ENCODE measurements at places on chromosomes 5 and 9.

- DNase-seq: no peak
These were observed 14.3 kb upstream of the NR4A3 start for GRCh38 chr9:99807276-99807852.

- no peak for DNase-seq
These were observed 17.7 kb downstream of the STK10 start for GRCh38 chr5:172170251-172170701.

DNA sequence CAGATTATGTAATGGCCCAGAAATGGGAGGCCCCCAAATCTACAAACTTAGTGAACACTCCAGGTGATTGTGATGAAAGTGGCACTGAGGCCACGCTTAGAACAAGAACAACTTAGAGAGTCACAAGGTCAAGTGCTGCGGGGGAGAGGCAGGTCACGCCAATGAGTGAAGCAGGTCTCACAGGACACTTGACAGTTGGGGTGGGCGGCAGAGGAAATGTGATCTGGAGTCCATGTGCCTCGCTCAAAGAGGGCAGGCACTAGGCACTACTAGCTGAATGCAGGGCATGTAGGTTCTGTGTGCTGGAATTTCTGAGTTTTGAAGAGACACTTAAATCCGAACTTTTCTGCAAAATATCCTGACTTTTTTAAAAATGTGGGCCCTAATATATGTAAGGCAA lies 193.2 kb upstream of the RORB start:
- no peak for DNase-seq

DNA sequence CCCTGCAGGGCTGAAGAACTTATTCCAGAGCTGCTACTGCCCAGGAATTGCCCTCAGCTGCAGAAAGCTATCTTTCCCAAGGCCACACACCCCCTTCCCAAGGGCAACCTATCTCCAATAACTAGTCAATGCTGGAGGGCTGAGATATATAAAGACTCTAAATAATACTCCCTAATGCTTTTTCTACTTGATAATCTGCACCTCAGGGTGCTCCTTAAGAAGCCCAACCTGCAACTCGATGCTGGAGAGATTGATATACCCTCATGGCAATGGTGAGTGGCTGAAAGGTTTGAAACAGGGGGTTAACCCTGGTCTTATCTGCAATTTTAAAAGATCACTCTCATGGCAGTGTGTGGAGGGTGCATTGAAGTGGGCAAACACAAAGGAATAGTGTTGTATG lies 142.7 kb upstream of the APC start:
- DNase-seq: no peak

GRCh38 chr5:83433891-83434290 lies 37.7 kb upstream of the VCAN start:
- DNase-seq: no peak

GRCh38 chr5:150590979-150591695 lies 49.3 kb upstream of the SYNPO start:
- DNase-seq: no peak

- no peak for DNase-seq
These were observed 454.3 kb upstream of the WWC1 start for GRCh38 chr5:167837127-167837526.

GRCh38 chr5:530001-530955 lies 6.0 kb upstream of the SLC9A3 start:
- no peak for DNase-seq

DNA sequence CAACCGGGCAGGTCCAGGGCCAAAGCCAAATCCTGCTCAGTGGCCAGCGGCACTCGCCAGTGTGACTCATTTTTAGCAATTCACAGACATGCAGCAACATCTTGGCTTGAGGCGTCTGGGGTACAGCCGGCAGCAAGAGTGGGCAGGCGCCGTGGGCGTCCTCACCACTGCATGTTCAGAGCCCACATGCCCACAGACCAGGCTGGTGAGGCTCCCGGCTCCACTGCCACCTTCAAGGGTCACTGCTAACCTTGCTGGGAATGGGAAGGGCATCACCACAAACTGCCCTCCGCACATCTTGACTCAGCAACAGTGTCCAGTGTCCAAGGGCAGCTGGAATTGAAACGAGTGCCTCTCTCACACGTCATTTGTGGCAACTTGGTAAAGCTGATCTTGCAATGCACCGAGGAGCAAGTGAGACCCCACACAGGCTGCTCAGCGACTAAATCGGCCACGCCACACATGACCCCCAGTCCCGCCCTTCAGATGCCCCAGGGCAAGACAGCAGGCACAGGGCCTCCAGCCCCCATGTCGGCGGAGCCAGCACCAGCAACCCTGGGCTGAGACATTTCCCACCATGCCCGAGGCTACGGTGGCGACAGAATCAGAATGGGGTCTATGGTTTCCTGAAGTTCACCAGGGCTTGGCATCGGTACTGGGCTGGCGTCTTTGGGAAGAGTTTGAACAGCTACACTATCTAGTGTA lies 140.3 kb downstream of the ROR2 start:
- no peak for DNase-seq

- no peak for DNase-seq
These were observed 240.2 kb downstream of the RFK start for GRCh38 chr9:76153902-76154629.

DNA sequence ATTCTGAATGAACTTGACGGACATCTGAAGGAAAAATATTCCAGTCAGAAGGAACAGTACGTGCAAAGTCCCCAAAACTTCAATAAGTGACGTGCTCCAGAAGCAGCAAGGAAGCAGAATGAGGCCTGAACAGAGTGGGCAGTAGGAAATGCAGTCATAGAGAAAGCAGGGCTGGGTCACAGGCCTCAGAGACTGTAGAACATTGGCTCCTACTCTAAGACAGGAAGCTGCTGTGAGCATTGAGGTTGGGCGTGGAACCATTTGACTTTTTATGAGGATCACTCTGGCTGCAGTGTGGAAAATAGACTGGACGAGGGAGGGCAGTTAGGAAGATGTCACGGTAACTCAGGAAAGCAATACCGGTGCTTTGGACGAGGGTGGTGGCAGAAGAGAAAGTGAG lies 64.0 kb downstream of the DOCK8 start:
- DNase-seq: no peak

DNA sequence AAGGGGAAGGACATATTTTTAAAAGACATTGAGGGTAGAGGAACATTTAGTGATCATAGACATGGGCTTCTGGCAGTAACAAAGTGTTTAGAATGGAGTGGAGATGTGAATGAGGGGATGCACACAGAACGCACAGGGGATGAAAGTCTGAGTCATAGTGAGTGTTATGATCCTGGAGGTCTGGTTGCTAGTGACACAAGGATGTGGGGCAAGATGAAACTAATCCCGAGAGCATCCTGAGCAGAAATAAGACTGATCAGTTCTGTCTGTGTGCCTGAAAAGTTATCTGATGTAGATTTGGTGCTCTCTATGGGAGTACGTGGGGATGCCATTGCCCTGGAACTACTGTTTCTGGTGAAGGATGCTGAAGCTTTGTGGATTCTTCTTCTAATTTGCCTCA lies 141.1 kb downstream of the CHSY3 start:
- DNase-seq: no peak

DNA sequence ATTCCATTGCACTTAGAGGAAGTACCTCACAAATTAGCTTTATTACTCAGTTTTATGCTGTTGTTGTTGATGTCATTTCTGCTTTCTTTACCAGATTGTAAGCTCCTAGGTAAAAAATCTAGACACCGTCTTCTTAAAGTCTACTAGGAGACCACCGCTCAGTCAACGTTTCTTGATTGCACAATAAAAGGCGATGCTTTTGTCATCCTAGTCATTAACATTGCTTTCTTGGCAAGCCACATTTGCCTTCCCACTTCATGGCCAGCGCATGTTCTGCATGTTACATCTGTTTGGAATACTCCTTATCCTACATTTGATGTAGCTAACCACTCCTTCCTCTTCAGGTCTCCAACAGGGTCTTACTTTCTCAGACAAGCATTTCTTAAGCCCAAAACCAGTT lies 464.0 kb upstream of the TUSC1 start:
- no peak for DNase-seq

GRCh38 chr5:175677571-175677970 lies 19.7 kb downstream of the HRH2 start:
- no peak for DNase-seq

DNA sequence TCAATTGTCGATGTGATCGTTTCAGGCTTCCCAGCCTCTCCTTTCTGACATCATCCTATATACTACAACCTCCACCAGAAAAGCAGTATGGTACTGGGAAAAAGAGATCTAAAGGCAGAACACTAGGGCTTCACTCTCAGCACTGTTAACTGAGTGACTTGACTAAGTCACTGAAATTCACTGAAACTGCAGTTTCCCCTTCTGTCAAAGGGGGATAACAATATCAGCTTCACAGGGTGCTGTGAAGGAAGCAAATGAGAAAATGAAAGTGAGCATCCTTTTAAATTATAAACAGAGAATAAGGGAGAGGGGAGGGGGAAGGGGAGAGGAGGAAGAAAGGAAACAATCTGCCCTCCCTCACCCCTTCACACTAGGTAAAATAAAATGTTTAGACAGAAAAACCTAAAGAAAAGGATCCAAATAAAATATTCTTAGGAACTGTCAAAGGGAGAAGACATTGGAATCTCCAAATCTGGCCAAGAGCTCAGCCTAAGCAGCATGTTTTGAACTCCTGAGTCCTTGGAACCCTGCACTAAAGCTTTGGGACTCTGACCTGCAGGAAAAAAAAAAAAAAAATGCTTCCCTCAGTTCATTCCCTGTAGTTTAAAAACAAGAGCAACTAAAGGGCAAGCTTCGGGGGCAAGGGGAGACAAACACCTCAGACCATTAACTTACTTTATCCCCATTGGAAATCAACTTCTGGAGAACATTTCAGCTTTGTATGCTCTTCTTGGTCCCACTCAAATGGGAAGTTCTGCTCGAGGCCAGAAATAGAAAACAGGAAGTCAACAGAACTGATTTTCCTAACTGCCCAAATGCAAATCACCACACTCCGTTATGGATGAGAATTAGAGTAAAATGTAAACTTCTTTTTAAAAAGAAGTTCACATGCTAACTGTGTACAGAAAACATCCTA lies 178.3 kb downstream of the DEPDC1B start:
- no peak for DNase-seq

- DNase-seq: peak; percentile 10
These were observed at the start of gene PCDHGA11 for GRCh38 chr5:141420855-141421488. PCDHGA11 (plus strand) TSS chr5:141421051; CDS start chr5:141421228, 177 bp downstream.

DNA sequence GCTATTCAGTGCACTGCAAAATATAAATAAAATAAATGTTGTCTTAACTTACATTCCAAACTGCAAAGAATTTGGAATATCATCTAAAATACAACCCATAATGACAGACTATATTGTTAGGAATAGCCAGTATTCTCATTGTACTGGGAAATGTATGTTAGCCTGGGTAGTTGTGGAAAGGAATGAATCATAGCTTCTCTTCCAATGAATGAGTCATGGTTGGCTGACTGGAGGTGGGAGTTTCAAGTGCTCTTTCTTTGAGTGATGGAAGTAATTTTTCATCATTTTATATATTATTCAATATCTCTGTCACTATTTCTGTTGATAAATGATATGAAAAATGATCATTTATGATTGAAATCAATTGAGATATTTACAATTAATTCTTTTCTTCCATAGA lies 158.6 kb upstream of the ARRDC3 start:
- DNase-seq: no peak

DNA sequence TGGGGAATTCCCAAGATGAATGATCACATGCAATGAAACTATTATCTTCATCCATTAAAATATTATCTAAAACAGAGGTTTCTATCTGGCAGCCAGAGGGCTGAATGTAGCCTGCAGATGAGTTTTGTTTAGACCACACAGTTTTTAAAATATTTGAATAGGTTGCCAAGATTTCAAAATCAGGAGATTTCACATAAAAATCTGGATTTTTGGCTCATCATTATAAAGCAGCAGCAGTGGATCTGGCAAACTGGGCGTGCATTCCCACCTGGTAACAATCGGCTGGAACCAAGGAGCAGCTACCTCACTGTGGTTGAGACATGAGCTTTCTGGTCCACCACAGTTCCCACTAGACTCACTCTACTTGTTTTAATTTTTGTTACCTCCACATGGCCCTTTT lies 155.1 kb downstream of the BNC2 start:
- DNase-seq: no peak

DNA sequence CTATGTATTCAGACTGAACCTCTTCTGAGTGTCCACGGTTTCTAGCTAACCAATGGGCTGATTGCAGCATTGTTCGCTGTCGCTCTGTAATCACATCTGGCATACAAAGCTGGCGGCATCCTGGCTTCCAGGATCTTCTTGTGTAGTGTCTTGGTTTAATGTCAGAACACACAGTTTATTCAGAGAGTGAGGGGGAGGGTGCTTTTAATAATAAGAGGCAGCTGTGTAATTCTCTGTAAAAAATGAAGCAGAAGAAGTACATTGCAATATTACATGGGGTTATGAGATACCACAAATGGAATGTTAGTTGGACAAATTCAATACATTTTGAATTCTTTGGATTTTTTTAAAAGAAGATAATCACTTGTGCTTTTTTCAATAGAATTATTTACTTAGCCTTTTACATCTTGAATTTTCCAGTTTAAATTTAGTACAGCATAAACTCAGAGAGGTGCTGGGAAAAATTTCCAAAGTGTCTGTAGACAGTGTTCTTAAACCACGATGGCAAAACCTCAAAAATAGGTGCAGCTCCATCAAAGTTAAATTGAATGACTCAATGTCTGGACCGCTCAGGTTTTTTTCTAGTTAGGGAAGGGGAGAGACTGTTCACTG lies 206.0 kb downstream of the PCSK1 start:
- peak; percentile 41 for DNase-seq

DNA sequence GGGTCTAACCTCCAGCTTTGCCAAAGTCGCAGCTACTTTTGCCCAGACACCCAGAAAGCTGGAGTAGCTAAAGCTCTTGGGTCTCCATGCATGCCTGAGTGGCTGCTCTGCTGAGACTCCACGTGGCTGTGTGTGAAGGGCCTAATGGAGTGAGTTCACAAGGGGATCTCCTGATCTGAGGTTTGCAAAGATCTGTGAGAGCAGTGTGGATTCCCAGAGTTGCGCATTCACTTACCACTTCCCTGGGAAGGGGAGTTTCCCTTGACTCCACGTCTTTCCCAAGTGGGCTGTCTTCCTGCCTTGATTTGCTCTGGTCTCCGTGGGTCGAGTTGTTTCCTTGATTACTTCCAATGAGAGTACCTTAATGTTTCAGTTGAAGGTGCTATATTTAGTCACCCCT lies 17.6 kb upstream of the CDKN2B start:
- DNase-seq: no peak

GRCh38 chr5:63928451-63928850 lies 33.8 kb downstream of the HTR1A start:
- DNase-seq: no peak

- no peak for DNase-seq
These were observed 167.6 kb upstream of the MAP1B start for GRCh38 chr5:71939452-71940230.

GRCh38 chr9:136544548-136544963 lies 1.3 kb downstream of the NOTCH1 start:
- DNase-seq: no peak

DNA sequence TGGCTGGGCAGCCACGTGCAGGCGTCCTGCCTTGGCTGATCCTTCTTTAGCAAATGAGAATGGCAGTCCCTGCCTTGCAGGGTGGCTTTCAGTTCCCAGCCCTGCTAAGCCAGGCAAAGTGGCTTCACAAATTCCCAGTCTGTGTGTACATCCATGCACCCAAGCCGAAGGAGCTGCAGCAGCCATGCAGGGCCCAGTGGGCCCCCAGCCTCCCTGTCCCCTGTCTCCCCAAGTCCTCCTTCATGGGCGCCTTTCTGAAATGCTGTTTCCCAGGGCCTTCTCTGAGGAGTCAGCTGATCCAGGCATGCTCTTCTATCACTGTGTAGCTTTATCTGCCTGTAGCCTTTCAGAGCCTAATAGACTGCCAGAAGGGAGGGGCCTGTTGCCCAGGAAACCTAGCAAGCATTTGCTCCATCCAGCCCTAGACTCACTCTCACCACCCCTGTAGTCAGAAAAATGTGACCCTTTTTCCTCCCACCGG lies 47.4 kb upstream of the SHC3 start:
- DNase-seq: no peak
